ENCODE measurements at places on chromosomes 16 and 17. TPM values are rescaled to one million over a fixed set of nuclear protein-coding genes. Genes with fewer than 3 reads are reported as not detected.

The TRPV2 gene
- 132 TPM for total RNA-seq

The TEX19 gene
- total RNA-seq: not detected

The MLLT6 gene
- total RNA-seq: 259 TPM

The RANBP10 gene
- total RNA-seq: 28.0 TPM

The OTOP2 gene
- total RNA-seq: not detected
